ENCODE measurements at places on chromosomes 16 and 17.

DNA sequence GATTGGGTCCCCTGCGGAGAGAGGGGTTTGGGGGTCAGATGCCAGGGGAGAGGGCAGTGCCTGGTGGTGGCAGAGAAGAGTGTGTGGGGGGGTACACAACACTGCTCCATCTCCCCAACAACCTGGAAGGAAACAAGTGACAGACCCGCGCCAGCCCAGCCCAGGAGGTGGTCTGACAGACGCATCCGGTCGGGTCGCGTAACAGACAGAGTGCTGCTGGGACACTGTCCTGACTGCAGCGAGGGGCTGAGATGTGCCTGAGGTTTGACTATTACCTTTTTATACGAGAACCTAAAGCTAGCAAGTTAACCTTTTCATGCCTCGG is 16.2 kb downstream of the UNC13D start:
- no peak for DNase-seq

- DNase-seq, result no peak
These were observed 108.4 kb upstream of the ZKSCAN2 start for GRCh38 chr16:25366078-25366477.

DNA sequence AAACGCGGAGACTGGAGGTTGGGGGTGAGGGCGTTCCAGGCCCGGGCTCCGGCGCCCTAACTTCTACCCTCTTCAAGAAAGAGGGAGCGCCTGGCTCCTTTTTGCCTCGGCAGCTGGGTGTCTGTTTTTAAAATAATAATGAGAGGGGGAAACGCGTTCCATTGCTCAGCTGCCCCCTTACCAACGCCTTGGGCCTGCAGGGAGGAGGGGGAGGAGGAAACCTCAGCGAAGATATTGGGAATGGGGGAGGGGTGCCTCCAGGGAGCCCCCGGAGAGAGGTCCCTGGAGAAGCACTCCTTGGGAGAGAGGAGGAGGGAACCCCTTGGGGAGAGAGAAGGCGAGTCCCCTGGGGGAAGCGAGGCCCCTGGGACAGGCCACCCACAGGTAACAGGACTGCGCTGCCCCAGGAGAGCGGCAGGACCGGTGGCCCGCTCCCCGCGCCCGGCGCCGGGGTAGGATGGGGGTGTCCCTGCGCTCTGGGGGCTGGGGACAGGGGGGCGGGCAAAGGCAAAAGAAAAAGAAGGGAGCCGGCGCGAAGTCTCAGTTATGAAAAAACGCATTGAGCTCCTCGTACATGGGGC is 2.7 kb downstream of the NEUROD2 start:
- DNase-seq, result no peak

- DNase-seq, result no peak
These were observed 41.7 kb upstream of the CREBBP start for GRCh38 chr16:3922241-3922640.

GRCh38 chr17:56678249-56679114 is 85.0 kb downstream of the NOG start:
- DNase-seq, result peak; percentile 36

DNA sequence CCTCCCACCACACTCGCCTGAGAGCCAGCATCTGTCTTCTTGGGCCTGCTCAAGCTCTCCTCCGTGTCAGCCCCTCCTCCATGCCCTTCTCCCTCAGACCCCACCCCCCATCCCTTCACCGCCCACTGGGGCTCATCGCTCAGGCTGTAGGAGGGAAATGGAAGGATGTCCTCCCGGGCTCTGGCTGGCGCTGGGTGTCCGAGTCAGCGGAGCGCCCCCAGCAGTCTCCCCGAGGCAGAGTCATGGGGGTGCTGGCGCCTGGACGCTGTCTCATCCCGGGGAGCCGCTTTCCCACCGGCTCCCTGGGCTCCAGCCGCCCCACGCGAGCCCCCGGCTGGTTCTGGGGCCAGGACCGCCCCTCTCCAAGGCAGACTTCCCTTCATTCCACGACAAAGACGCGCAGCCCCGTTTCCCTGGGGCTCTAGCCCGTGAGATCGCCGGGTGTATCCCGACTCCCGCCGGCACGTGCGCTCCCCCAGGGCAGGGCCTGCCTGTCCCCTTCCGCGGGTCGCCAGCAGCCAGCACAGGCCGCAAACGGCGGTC is 428 bp upstream of the ANTKMT start:
- peak; percentile 78 for DNase-seq

DNA sequence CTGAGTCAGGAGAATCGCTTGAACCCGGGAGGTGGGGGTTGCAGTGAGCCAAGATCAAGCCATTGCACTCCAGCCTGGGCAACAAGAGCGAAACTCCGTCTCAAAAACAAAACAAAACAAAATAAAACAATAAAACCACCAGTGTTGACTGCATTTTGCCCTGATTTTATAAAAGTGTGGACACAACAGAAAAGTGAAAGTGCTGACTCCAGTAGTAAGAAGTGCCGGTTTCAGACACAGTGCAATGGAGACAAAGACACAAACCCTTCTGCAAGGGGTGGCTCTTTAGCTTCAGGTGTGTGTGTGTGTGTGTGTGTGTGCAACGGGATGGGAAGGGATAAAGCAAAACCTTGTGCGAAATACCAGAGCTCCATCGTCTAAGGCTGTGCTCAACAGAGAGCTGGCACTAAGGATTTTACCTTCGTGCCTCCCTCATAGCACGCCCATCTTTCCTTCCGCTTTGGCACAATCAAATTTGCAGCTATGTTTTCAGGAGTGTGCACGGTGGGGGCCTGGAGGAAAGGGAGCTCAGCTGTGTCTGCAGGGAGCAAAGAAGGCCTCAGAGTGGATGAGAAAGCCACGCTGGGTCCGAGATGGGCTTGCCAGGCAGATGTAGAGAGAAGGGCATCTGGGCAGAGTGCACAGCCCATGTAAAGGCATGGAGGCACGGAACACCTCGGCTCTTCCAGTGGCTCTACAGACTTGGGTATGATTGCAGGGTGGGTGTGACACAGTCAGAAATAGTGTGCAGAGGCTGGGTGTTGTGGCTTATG is 15.5 kb downstream of the MXRA7 start:
- DNase-seq, result no peak

DNA sequence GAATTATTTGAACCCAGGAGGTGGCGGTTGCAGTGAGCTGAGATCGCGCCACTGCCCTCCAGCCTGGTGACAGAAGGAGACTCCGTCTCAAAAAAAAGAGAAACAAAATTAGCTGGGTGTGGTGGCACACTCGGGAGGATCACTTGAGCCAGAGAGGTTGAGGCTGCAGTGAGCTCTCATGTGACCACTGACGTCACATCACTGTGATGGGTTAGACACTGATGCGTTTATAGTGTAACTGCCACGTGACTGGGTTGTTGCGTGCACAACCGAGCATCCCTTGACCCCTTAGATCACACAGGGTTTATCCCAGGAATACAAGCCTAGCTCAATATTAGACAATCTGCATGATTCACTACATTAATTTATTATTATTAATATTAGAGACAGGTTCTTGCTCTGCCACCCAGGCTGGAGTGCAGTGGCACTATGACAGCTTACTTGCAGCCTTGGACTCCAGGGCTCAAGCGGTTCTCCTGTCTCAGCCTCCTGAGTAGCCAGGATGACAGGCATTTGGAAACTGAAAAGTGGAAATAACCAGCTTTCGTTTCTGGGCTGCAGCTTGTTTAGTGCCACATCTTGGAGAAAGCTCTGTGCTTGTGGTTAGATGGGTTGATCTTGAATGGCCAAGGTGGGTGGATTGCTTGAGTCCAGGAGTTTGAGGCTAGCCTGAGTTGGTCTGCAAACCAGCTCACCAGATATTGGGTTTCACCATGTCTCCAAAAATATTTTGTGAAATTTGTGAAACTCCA is 26.4 kb upstream of the ABR start:
- no peak for DNase-seq

DNA sequence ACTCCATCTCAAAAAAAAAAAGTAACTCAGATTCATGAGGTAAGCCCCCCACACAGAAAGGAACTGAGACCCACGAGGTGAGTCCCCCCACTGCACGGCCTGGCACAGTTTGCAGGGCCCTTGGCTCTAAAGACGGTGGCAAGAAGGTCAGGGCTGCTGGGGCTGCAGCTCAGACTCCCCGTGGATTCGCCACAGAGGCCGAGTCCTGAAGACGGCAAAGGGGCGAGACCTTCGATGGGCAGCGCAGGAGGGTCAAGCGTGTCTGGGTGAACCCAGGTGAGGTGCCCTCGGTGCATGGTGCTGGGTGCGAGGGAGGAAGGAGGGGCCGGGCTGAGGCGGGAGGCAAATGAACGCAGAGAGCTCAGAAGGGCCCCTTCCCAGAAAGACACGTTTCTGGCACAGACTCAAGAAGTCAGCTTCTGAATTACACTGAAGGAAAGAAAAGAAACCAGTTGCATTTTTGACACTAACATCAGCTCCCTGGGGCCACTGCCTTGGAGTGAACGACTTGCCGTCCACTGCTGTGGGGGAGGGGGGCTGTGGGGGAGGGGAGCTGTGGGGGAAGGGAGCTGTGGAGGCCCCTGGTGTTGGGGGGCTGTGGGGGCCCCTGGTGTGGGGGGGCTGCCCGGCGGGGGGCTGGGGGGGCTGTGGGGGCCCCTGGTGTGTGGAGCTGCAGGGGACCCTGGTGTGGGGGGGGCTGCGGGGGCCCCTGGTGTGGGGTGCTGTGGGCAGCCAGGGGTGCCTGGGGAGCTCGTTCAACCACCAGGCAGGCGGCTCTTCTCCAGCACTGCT is 69.8 kb upstream of the METRNL start:
- no peak for DNase-seq

DNA sequence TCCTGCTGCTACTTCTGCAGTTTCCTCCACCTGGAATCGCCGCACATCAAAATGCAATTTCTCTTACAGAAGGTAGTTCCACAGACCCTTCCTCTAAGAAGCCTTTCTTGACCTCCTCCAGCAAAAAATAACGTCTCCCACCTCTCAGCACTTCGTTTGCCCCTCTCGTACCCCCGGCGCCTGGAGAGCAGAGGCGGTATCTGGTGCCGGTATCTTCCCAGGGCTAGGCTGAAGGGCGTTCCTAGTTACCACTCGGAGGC is 482 bp downstream of the DCTPP1 start:
- DNase-seq, result no peak

- no peak for DNase-seq
These were observed 12.0 kb upstream of the RPL13 start for GRCh38 chr16:89548344-89549006.

DNA sequence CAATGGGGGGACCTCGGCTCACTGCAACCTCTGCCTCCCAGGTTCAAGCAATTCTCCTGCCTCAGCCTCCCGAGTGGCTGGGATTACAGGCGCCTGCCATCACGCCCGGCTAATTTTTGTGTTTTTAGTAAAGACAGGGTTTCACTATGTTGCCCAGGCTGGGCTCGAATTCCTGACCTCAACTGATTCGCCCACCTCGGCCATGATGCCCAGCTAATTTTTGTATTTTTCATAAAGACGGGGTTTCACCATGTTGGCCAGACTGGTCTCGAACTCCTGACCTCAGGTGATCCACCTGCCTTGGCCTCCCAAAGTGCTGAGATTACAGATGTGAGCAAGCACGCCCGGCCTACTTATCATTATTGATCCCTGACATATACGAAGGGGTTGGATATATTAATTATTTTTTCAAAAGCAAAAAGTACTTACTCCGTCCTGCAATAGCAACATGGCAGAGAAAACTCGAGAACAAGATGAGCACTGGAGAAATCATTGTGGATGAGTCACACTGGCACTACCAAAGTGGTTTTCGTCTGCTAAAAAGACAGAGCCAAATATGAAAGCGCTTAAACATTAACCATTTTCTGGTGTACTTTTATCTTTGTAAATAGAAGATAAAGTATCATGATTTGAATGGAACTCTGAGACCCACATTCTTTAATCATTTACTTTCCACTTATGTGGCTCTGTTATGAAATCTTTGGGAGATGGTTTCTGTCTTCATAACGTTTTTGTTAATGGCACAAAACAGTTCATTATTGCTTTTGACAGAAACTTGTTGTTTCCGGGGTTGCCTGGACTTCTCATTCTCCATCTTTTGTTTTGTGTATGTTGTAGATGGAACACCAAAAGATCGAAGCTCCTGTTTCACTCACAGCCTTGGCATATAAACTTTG is at the start of gene APOH:
Gene APOH (minus strand): TSS at position 529 of the 896 bp plus-strand sequence. CDS start 36 bp downstream, at position 493.
- no peak for DNase-seq

DNA sequence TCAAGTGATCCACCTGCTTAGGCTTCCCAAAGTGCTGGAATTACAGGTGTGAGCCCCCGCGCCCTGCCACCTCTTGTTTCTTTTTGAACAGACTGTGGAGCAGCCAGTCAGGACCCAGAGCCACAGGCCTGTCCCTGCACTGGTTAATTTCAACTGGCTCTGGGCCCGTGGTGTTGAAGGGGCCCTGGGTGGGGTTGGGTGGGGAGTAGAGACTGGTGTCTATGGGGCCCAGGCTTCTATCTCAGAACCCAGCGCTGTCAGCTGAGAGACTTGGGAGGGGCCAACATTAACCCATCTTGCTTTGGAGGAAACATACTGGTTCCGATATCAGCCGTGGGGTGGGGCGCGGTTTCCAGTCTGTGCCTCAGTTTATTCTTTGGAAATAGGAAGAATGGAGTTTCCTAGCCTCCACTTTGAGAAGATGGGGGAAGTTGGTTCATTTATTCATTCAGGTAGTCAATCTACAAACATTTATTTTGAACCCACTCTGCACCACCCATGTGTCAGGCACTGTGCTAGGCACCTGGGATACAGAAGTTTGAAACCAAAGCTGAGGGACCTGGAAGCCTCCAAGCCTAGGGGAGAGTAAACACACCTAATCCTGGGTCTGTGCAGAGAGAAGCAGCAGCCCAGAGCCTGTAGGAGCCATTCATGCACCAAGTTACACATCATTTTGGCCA is 15.5 kb upstream of the SLC4A1 start:
- DNase-seq, result no peak

DNA sequence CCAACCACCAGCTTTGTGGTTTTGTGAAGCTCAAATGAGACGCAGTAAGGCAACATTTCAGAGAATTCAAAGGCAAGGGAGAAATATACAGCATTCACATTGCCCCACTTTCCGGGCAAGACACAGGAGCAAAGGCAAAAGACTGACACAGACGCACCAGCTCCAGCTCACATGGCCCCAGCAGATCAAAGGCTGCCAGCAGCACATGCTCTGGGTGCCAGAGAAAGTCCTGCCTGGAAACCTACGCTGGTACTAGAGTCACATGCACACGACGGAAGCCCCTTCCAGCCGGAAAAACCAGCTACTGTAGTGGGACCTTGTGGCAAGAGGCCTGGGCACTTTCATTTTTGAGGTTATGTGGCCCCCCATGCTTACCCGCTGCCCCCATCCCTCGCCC is 50.1 kb downstream of the GTF3C1 start:
- DNase-seq, result no peak

DNA sequence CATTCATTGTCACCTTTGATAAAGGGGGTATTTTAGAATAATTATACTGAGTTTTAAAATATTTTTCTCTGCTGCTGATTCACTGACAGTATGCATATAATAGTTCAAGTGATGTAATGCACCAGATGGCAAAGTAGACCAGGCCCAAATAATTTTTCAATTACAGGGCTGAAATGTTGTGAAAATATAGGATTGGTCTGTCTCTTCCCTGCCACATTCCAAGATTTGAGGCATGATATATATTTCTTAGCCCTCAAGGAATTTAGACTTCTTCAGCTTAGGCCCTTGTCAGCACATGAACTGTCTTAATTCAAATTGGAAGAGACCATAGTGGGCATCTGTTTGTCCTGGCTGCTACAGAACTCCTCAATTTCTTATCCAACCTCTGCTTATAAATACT is 39.2 kb upstream of the SLC12A3 start:
- DNase-seq, result no peak

GRCh38 chr17:76382803-76383545 is 1.4 kb upstream of the SPHK1 start:
- DNase-seq, result peak; percentile 85

GRCh38 chr16:31016018-31016417 is 5.6 kb upstream of the STX1B start:
- no peak for DNase-seq

GRCh38 chr17:63996430-63997182 is 1.5 kb upstream of the PRR29 start:
- no peak for DNase-seq

Measured in activated CD4-positive, alpha-beta T cell treated with anti-CD3 and anti-CD28 coated beads for 36 hours (primary cell).